ENCODE measurements at places on chromosomes 2 and 18. TPM values are rescaled to one million over a fixed set of nuclear protein-coding genes. Genes with fewer than 3 reads are reported as not detected.

DNA sequence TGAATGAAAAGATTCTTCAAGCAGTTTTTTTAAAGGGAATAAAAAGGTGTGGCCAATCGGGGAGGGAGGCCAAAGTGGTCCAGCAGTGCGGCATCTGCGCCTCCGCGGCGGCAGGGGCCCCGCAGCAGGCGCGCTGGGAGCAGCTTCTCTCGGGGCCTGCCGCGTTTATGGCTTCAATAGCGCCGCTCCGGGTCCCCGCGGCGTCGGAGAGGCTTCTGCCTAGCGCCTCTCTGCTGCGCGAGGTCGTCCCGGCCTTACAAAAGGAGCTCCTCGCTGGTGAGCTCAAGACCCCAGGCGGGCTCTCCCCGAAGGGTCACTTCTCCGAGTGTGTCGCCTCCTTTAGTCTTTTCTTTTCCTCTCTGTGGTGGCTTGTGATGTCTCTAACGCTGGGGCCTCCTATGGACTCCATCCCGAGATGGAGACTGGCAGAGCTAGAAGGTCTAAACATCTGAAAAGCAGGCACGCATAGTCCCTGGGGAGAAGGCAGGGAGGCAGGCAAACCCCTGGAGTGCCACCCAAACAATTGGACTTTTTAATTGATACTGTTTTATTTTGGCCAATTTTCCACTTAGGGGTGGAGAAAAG is 67.1 kb downstream of the SUMO1 start:
- no peaks in the 10 kb centered on the region for H3K27me3 ChIP-seq
- no peaks in the 10 kb centered on the region for H3K36me3 ChIP-seq
- H3K4me3 ChIP-seq, result no peak overlapping the region
- DNase-seq, result no peak
- peaks cover 9% of the 10 kb centered on the region for H3K4me1 ChIP-seq
- no peak overlapping the region for H3K27ac ChIP-seq

The ARHGAP28 gene
- total RNA-seq, result not detected

GRCh38 chr2:47083005-47083404 is 72.1 kb downstream of the STPG4 start:
- no peaks in the 10 kb centered on the region for H3K4me1 ChIP-seq
- H3K27me3 ChIP-seq, result no peaks in the 10 kb centered on the region
- H3K27ac ChIP-seq, result no peak overlapping the region

The VWA3B gene
- not detected for total RNA-seq

The COL4A4 gene
- not detected for total RNA-seq

The ZNF385B gene
- total RNA-seq, result not detected

The OSR1 gene
- total RNA-seq, result not detected

DNA sequence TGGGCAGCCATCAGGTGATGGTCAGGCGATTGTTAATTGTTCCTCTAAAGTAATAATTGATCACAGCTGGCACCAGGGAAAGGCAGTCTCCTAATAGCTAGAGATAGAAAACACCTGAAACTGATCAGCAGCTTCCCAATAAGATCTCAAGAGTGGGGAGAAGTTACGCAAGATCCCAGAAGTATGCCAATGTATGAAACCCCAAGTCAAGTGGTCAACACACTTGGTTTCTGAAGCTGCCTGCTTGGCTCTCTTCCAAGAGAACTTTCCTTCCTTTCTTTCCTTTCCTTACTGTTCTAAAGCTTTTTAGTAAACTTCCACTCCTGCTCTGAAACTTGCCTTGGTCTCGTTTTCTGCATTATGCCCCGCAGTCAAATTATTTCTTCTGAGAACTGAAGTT is 201.6 kb upstream of the SKOR2 start:
- H3K36me3 ChIP-seq, result no peaks in the 10 kb centered on the region
- no peak overlapping the region for H3K4me3 ChIP-seq
- H3K4me1 ChIP-seq, result no peaks in the 10 kb centered on the region
- no peaks in the 10 kb centered on the region for H3K27me3 ChIP-seq
- no peak overlapping the region for H3K27ac ChIP-seq

DNA sequence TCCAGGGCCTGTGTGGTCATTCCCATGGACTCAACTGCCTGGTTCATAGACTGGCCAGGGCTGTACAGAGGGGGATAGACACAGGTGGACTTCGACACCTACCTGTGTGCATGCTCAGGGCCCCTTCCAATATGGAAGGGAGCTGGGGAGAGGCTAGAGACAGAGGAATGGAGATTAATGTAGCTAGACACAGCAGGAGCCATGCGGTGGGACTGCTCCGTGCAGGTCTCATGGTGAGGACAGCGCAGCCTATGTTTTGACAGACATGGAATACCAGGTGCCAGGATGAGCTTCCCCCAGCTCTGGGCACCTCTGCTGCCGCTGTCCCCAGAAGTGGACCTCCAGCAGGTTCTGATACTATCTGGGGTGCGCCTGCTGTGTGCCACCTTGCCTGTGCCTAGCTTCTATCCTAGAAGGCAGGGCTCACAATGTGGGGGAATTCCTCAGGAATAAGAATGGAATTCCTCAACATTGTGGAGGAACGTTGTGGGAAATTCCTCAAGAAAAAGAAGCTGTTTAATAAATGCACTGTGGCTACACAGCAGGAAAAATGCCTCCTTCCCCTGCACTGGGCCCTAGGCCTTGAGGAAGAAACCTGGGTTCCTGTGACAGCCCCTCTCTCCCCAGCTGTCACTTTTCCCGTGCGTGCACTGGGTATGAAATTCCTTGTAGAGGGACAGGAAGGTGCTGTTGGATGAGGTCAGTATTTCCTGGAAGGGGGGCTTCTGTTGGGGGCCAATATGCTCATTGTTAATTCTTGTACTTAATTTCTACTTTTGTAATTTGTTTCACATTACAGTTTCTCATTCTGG is 7.3 kb downstream of the IL1R1 start:
- H3K36me3 ChIP-seq, result no peaks in the 10 kb centered on the region
- no peak for DNase-seq
- no peaks in the 10 kb centered on the region for H3K4me1 ChIP-seq
- H3K27ac ChIP-seq, result no peak overlapping the region
- H3K27me3 ChIP-seq, result no peaks in the 10 kb centered on the region
